ENCODE measurements at places on chromosomes 7 and 10.

DNA sequence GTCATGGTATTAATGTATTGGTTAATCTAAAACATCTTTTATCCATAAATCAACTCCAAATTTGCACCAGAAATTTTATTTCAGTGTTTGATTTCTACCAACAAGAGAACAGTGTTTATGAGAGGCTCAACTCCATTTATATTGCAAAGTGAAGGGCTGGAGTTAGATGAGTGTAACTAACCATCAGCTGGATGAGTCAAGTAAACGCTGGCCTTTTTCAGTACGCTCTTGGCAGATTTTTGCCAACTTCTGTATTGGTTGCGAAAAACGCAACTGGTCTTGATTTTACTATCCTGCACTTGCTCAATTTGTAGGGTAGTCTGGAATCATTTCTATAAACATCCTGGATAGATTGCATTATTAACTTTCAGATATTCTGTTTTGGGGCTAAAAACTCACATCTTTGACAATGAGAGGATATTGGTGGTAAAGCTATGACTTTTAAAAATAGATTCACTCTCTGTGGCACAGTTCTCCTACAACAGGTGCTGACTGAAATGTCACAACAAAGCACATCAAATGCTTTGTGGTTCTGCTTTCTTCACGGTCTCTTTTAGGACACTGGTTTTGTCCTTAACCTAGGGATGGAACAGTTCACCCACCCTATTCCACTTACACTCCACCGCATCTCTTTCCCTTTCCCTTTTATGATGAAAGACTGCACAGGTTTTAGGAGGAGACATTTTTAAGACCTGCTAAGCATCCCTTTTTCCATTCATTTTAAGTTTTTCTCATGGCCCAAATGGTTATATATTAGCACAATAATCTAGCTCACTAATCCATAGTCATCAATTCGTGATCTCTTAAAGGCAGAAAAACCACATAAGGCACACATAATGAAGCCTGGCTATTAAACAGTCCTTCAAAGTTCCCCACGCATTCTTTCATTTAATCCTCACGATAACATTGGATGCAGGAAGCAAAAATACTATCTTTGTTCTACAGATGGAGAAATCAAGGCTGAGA is 12.8 kb downstream of the CACNA2D1 start:
- DNase-seq, result no peak

DNA sequence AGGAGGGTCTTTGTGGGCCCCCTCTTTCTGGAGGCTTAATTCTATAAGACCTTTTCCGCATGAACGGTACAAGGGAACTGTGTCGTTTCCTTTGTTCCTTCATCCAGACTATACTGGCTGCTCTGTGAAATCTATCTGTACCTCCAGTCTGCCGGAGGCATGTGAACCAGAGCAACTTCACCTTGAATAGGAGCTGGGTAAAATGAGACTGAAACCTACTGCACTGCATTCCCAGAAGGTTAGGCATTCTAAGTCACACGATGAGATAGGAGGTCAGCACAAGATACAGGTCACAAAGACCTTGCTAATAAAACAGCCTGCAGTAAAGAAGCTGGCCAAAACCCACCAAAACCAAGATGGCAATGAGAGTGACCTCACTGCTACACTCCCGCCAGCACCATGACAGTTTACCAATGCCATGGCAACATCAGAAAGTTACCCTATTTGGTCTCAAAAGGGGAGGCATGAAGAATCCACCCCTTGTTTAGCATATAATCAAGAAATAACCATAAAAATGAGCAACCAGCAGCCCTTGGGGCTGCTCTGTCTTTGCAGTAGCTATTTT is 36.8 kb upstream of the INPP5F start:
- no peak for DNase-seq

DNA sequence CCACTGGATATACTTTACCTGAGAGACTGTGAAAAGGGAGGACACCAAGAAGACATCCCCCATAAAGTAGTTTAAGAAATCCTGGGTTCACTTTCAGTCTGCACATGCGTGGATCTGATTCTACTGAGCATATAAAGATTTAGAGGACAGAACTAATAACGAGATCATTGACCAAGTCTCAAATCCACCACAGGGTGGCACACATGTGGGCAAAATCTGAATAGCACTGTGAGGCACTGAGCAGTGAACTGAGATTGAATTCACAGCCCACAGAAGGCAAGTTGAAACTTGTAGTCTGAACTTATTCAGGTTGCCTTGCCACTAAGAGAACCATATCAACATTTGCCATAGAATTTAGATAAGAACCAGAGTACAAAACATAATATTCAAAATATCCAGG is 818.6 kb downstream of the GRID1 start:
- DNase-seq, result peak; percentile 66

DNA sequence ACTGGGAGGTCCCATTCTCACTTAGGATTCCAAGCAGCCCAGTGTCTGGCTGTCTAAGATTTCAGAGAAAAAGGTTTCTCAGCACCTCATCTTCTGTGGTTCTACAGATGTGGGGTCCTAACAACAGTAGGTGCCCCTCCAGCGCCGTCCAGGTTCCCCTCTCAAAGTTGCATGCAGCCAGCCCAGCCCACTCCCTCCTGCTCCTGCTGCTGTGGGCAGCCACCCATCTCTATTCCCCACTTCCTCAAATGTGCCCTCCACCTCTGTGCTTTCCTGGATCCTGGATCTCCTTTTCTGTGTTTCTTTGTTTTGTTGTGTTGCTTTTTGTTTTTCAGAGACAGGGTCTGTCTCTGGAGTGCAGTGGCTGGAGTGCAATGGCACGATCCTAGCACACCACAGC is 13.3 kb upstream of the SLC18A3 start:
- DNase-seq, result no peak

- no peak for DNase-seq
Measured at GRCh38 chr10:26516540-26517101, 78.5 kb downstream of the APBB1IP start.

DNA sequence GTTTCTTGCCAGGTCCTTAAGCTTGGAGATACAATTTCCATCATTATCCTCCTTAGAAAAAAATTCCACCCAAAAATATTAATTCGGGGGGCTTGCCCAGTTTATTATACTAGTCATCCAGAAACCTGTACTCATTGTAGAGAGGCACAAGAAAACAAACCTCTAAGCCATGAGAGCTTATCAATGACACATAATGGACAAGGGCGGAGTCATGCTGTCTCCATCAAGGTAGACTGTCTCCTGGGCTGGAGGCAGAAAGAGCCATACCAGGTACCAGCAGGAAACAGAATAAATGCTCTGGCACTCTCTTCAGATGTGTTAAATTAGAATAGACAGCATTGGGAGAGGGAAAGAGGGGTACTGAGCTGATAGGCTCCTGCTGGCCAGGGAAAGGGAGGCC is 69.8 kb upstream of the GSDME start:
- DNase-seq, result no peak
